Left renal cortex interstitium (tissue), 4 donors: ENCODE measurements at places on chromosomes 2 and 18. TPM values are rescaled to one million over a fixed set of nuclear protein-coding genes. Genes with fewer than 3 reads are reported as not detected.

The TUBA4B gene
- polyA plus RNA-seq: 0.94 TPM

The INHBB gene
- polyA plus RNA-seq: not detected

The TGFBRAP1 gene
- 17.3 TPM for polyA plus RNA-seq

DNA sequence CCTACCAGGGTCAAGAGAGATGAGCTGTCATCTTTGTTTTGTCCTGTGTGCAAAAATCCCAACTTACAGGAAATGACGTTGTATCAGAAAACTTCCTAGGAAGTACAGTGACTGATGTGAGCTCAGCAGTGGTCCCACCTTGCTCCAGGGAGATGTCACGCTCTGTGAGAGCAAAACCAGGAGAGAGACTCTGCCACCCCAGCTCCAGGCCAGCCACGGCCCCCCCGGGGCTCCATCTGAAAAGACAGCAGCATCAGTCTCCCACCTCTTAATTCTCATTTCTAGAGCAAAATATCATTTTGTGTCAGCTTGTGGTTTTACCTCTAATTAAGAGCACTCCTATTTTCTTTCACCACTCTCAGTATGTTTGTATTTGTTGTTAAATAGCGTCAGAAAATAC is 57.5 kb downstream of the MYL12B start:
- DNase-seq: no peak

GRCh38 chr2:105545730-105546627 is 147.1 kb upstream of the FHL2 start:
- DNase-seq: no peak

GRCh38 chr18:31382107-31382506 is 5.5 kb downstream of the DSG4 start:
- DNase-seq: no peak

DNA sequence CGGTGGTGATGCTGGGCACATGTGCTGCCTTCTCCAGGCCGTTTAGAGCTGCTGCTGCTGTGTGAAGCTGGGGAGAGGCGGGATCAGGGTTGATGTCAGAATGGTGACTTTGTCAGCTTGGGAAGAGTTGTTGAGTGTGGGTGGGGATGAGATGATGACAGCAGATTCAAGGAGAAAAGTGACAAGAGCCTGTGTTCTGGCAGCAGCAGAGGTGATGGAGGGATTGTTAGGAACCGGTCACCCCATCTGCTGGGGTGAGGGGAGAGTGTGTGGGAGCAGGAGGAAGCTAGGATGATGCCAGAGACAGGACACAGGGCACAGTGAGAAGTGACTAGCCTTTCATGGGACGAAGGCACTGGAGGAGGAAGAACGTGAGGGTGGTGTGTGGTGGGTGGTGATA is 345.5 kb downstream of the RNF144A start:
- no peak for DNase-seq

DNA sequence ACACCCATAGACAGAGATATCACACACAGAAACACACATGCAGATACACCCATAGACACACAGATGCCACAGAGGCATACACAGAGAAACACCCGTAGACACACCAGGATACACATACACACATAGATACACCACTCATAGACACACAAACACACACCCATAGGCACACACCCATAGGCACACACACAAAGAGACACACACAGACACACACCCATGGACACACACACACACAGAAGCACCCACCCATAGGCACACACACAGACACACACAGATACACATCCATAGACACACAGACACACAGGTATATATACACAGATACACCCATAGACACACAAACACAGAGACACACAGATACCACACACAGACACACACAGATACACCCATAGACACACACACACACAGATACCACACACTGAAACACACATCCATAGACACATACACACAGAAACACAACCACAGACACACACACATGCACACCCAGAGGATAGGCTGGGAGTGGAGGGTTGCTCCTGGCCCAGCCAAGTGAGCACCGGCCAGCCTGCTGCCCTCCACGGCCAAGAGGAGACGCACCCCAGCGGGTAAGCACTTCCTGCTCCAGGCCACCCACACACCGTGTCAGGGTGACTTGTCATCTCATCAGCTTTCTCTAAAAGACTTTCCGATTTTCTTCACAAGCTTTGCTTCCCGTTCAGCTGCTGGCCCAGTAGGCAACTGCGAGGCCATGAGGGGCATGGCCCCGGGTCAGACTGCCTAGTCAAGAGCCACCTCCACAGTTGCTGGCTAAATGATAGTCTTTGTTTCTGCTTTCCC is 14.1 kb upstream of the CNNM3 start:
- no peak for DNase-seq

- DNase-seq: no peak
Observed at GRCh38 chr18:75962036-75962572, 532.9 kb downstream of the ZNF516 start.

GRCh38 chr2:134334542-134335353 is 80.9 kb downstream of the MGAT5 start:
- no peak for DNase-seq

DNA sequence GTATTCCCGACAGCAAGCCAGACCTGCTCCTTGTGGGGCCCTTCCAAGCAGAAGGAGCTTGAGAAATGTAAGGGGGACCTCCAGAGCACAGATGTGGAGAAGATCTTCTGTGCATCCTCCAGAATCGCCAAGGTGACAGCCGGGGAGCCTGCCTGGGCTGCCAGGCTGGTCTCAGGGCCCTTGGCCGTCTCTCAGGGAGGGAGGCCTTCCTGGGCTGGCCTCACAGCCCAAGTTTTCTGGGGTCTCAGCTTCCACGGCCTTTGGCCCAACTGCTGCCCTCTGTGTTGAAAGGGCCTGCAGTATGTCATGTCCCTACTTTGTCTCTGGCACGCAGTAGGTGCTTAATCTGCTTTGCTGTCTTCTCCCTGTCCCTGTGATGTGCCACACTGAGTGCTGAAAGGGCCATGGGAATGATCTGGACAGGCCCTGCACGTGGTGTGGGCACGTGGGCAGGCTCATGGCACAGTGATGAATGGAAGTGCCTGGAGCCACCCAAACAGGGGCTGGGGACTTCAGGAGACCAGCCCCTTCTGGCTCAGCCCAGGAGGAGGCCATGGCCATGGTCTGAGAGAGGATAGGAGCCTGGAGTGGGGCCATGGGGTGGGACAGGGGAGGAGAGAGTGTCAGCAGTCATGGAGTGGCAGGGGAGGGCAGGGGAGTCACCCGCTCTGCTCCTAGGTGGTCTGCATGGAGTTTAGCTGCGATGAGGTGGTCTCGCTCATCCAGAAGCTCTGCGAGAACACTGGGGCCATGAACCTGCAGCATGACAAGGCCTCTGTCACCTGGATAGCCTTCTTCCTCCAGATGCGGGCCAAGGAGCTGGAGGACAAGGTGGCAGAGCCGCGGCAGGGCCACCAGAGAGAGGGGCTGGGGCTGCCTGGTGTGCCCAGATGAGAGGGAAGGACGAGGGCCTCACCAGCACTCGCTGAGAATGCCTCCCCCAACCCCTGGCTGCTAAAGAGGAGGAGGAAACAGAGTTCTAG is 35.4 kb downstream of the HJURP start:
- DNase-seq: no peak

GRCh38 chr2:12169721-12170120 is 423.3 kb downstream of the LPIN1 start:
- DNase-seq: no peak

DNA sequence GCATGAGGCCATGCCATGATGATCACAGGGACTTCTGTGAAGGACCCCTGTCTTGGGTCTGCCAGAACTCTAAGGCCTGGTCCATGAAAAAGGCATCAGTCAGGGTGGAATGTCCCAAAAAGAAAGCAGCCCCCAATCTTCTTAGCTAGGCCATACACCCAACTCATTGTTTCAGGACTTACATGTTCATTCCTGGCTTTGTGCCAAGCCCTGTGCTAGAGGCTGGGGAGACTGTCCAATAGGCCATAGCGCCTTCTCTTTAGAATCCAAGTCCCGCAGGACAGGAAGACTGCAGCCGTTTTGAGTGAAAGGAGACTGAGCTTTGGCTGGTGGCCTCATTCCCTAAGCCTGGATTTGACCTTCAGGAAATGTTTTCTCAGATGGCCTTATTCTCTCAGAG is 247.3 kb downstream of the PRKCE start:
- DNase-seq: no peak

DNA sequence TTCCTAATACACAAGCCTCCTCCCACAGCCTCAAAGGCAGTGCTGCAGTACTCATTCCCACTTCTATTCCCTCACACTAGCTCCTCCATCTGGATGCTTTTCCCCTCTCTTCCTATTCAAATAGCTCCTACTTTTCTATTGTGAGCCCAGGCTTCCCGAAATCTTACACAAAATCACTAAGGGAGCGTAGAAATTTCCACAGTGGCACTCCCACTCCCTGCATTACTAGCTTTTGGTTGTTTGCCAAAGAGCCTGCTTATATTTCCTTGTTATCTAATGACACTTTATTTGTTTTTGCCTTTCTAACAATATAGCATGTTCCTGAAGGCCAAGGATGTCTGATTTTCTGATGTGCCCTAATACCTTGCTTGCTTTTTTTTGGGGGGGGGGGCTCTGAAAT is 10.9 kb downstream of the EPAS1 start:
- no peak for DNase-seq

- no peak for DNase-seq
Observed at GRCh38 chr2:121746071-121746578, 9.3 kb upstream of the TSN start.
